Hematopoietic multipotent progenitor cell treated with erythropoietin and hydrocortisone succinate and interleukin-3 and kit ligand, for 4 days (in vitro differentiated cells): ENCODE measurements at places on chromosomes 16 and 17.

DNA sequence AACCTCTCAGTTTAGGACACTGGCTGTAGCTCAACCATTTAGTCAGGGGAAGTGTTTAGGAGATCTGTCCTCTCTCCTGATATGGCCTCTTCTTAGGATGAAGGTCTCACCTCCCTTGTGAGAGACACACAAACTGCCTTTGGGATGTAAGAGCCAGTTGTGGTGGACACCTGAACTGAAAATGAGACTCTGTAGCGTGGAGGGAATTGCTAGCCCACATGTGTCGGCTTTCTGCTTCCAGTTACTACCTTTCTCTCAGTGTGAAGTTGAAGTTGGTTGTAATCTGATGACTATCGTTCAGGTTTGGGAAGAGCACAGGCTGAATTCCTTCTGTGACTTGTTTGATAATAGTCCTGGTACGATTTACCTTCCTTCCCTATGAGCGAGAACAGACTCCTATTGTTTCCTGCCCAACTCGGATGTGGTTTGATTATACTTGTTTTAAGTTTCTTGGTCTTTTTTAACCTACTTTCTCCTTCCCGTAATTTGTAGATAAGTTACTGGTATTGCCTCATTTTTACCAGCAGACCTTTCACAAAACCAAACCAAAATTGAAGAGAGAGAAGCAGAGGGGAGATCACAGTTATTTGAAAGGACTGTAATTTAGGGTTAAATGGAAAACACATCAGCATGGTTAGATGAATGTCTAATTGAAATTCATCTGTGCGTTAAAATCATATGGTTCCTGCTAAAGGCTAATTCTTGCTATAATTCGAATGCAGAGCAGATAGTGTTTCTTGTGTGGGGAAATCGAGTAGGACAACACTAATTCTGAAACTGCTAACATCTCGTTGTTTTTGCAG, 43.2 kb downstream of the CLEC16A start:
- DNase-seq, result peak; percentile 44

DNA sequence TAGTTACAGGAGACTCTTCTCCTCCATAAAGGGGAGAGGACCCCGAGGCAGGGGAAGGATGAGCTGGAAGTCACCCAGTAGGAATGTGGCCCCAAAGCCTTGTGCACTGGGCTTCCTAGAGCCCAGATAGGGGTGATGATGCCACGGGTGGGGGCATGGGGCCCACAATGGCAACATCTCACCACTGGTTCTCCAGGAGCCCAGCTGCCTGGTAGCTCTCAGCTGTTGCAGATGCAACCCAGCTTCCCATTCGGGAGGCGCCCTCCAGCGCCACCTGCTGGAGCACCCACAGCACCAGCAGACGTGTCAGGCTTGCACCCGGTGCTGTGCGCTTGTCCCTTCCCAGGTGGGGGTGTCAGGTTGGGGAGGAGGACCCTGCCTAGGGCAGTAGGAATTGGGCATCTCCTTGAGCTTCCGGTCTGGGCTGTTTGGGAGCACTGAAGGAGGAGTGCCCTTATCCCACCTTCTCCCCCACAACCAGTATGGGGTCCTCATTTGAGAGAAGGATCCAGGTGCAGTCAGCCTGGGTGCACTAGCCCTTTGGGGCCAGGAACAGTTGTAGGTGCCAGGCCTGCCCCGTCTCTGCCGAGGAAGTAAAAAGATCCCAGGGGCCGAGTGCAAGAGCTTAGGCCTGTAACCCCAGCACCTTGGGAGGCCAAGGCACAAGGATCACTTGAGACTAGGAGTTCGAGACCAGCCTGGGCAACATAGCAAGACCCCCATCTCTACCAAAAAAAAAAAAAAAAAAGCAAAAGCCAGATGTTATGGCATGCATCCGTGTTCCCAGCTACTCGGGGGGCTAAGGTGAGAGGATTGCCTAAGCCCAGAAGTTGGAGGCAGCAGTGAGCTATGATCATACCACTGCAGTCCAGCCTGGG, 14.4 kb downstream of the CDIPT start:
- DNase-seq, result peak; percentile 84

- peak; percentile 49 for DNase-seq
Observed at GRCh38 chr16:24955975-24956731, 59.0 kb downstream of the ARHGAP17 start.

GRCh38 chr17:79018370-79018695, 5.6 kb upstream of the C1QTNF1 start:
- no peak for DNase-seq

GRCh38 chr16:89697616-89698331, 3.7 kb downstream of the SPATA2L start:
- no peak for DNase-seq

DNA sequence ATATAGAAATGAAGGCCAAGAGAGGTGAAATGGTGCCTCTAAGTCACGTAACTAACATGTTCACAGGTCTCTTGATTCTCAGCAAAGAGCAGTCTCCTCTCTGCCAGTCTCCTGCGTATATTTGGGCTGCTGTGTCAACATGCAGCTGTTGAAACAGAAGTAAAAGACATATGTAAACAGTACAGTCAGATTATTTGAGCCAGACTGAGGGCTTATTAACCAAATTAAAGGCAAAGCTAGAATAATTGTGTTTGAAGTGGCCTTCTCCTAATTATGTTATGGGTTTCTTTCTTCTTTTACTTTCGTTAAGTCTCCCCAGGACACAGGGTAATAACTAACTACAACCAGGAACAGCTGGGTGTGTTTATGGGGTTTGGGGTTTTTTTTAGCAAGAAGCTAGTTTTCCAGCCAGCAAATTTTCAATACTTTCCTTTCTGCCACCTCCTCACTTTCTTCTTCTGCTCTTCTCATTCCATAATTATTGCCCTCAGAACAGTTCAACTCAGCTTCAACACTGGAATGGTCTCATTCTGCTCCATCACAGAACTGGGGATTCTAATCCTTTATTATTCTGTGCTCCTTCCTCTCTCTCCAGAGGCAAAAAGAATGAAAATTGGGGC, 18.4 kb downstream of the G6PC1 start:
- no peak for DNase-seq

- DNase-seq, result peak; percentile 49
Observed at GRCh38 chr17:7982666-7983065, 19.7 kb upstream of the GUCY2D start.

- DNase-seq, result no peak
Observed at GRCh38 chr16:23594186-23594585, 1.9 kb downstream of the NDUFAB1 start.

DNA sequence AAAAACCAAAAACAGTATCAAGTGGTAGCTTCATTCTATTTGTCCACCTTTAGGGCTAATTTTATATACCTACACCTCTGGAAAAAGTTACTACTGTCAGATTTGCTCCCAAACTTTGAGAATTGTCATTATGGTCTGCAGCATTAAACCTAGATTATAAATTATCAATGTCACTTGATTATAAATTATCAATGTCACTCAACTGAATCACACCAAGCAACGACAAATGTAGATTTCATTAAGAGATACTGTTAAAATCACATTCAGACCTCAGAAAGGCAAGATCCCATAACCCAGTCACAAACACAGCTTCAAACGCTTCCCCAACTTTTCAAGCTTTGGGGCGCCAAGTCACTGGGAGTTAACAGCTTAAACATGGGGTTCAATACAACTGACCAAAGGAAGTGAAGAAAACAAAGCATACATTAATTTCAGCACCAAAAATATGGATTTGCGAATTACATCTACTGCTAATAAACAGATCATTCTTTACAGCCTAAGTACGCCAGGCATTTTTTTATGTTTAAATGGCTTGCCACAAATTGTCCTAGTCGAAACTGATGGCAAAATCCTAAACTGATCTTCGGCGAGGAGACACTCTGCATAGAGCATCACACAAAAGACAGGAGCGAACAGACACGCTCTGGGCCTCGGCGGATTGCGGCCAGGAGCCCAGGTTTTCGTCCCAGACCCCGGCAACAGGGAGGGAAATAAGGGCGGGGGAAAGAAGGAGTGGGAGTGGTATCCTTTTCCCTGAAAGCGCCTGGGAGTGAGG, 981 bp downstream of the GLG1 start:
- peak; percentile 31 for DNase-seq

GRCh38 chr17:63405741-63406261, 40.3 kb downstream of the CYB561 start:
- peak; percentile 91 for DNase-seq

- no peak for DNase-seq
Observed at GRCh38 chr17:66783656-66784381, 51.1 kb upstream of the CACNG5 start.

- DNase-seq, result peak; percentile 78
Observed at GRCh38 chr16:86018487-86018886, 119.5 kb downstream of the IRF8 start.

GRCh38 chr17:35568561-35568960, 7.9 kb upstream of the SLFN14 start:
- peak; percentile 70 for DNase-seq

GRCh38 chr16:21684199-21684598, 20.4 kb downstream of the OTOA start:
- peak; percentile 55 for DNase-seq

- DNase-seq, result no peak
Observed at GRCh38 chr17:63705657-63706056, 5.7 kb upstream of the LIMD2 start.

- peak; percentile 87 for DNase-seq
Observed at GRCh38 chr16:66894948-66895688, 14.8 kb downstream of the PDP2 start.

GRCh38 chr16:80664786-80665185, 124.0 kb downstream of the DYNLRB2 start:
- DNase-seq, result no peak

GRCh38 chr17:40151414-40151963, 11.2 kb downstream of the CASC3 start:
- peak; percentile 26 for DNase-seq

DNA sequence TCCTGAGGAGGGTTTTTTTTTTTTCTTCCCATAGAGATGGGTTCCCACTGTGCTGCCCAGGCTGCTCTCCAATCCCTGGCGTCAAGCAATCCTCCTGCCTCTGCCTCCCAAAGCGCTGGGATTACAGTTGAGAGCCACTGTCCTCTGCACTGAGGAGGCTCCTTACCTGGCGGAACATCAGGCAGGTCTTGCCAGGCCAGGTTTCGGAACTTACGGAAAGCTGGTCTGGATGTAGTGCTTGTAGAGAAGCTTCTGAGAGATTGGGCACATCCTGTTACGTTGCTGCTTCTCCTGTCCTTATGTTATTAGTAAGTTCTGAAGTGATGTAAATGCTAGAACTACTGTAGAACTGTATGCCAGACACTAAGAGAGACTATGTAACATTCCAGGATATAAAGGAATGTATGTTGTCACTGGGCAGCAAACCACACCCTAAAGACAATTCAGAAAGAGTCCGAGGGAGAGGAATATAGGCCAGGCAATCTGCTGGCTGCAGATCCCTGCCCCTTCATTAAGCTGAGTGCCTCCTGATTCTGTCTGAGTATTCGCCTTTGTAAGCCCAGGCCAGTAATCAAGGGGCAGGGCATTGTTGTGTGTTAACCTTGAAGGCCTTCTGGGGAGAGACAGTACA, 21.1 kb downstream of the ETV4 start:
- no peak for DNase-seq

- no peak for DNase-seq
Observed at GRCh38 chr17:77271411-77271810, 130.6 kb downstream of the SEC14L1 start.

- no peak for DNase-seq
Observed at GRCh38 chr16:76970087-76970744, 220.8 kb upstream of the MON1B start.

- no peak for DNase-seq
Observed at GRCh38 chr16:74740795-74741304, 33.8 kb downstream of the FA2H start.

GRCh38 chr17:64074704-64075426, 54.4 kb upstream of the ICAM2 start:
- DNase-seq, result peak; percentile 54

DNA sequence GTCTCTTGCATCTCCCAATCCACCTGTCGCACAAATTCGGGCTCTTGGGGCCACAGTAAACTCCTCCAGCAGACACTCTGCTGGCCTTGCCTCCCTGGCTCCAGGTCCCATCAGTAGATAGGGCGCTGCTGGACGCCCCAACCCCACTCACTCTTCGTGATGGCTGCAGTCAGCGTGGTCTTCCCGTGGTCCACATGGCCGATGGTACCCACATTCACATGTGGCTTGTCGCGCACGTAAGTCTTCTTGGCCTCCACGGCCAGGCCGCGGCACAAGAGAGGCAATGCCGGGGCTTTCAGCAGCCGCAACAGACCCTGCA, 428 bp downstream of the TUFM start:
- peak; percentile 37 for DNase-seq

DNA sequence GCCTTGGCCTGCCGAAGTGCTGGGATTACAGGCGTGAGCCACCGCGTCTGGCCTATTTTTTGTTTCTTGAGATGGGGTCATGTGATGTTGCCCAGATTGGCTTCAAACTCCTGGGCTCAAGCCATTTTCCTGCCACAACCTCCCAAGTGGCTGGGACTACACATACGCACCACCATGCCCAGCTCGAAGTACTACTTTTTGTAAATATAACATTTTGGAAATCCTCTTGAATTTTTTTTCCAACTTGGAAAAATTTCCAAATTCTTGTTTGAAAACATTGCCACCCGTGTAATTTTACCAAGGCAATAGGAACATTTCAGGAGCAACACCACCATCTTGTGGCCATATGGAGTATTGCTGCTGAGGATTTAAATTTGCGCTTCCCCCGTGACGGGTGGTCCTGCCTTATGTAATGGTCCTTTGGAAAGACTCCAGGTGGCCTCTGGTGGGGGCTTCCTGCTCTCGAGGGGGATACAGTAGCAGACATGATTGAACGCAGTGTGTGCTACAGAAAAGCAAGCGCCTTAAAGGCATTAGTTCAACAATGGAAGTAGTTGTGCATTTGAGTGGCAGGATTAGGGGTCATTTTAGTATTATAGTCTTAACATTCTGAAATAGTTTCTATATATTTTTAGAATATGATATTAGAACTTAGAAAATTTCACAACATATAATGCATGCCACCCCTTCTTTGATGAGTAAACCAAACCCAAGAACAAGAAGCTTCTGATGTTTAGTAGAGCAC, 8.0 kb downstream of the FLYWCH1 start:
- peak; percentile 79 for DNase-seq

- DNase-seq, result peak; percentile 33
Observed at GRCh38 chr16:88662222-88662842, 559 bp downstream of the MVD start.

- no peak for DNase-seq
Observed at GRCh38 chr17:20179041-20179440, 169.9 kb downstream of the SPECC1 start.
